ENCODE measurements at places on chromosomes 5 and 9. TPM values are rescaled to one million over a fixed set of nuclear protein-coding genes. Genes with fewer than 3 reads are reported as not detected.

Gene MLANA
- total RNA-seq: not detected

Gene ABCA1
- total RNA-seq: 5.4 TPM

Gene C6
- total RNA-seq: 25.8 TPM

Gene PCDH1
- total RNA-seq: 16.9 TPM

Gene SLC1A3
- 53.0 TPM for total RNA-seq

Gene LVRN
- 0.27 TPM for total RNA-seq

Gene PDZD2
- total RNA-seq: 67.1 TPM

Gene LCN9
- total RNA-seq: not detected

Gene PTPN3
- 17.4 TPM for total RNA-seq

Gene JAKMIP2
- total RNA-seq: 0.11 TPM

Gene SPINK4
- not detected for total RNA-seq

Gene WDR36
- total RNA-seq: 12.9 TPM

Gene PHF24
- 0.57 TPM for total RNA-seq

Gene DOCK2
- 4.6 TPM for total RNA-seq

Gene PTGES
- total RNA-seq: 1.1 TPM

Gene FOXD1
- 0.54 TPM for total RNA-seq

Gene KIF12
- not detected for total RNA-seq

Gene SEC16A
- total RNA-seq: 33.7 TPM

Gene CYSRT1
- total RNA-seq: not detected

Gene PDLIM4
- total RNA-seq: 8.8 TPM

Gene FOXB2
- total RNA-seq: 0.19 TPM

Gene SLIT3
- 16.6 TPM for total RNA-seq

Gene TMEM171
- total RNA-seq: not detected

Gene NRARP
- total RNA-seq: 11.7 TPM

Gene PHYHD1
- total RNA-seq: 21.9 TPM

Gene SLC36A2
- not detected for total RNA-seq

Gene CAVIN4
- 102 TPM for total RNA-seq

Data from cardiac septum (tissue), 1 donor.